Left lung (tissue), 14 donors: ENCODE measurements at places on chromosomes 13 and 19.

- DNase-seq = no peak
Observed at GRCh38 chr13:64130600-64130999, 2715.0 kb upstream of the PCDH20 start.

GRCh38 chr19:3302755-3303154, 63.6 kb upstream of the NFIC start:
- DNase-seq = no peak

DNA sequence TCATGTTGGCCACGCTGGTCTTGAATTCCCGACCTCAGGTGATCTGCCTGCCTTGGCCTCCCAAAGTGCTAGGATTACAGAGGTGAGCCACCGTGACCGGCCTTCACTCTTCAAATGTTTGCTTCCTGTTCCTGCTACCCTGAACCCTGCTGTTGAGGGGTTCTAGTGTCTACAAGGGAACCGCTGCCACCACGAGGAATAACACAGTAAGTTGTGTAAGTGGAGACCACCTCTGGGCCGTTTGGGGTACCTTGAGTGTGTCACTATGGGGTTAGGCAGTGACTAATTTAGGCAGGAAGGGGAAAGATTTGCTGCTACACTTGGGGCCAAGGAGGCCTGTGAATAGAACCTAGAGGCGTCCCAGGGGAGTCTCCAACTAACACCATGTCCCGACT, 2.2 kb upstream of the MYADM start:
- no peak for DNase-seq

GRCh38 chr13:65112531-65112941, 2117.6 kb downstream of the PCDH9 start:
- no peak for DNase-seq

DNA sequence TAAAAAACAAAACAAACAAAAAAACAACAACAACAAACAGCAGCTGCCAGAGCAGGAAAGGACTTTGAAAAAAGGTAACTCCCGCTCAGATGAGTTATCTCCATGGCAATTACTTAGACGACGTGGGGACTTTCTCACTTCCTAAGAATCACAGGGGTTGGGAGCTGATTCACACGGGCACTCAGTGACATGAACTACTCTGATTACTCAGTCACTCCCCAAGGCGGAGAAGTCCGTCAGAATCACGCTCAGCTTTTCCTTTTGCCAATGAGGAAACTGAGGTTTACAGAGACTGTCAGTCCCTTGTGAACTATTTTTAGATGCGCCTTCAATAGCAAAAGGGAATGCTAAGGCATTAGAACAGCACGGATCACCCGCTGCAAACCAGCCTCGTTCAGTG, 32.3 kb upstream of the MATK start:
- no peak for DNase-seq

- DNase-seq = peak; percentile 11
Observed at GRCh38 chr13:67147342-67148133, 82.6 kb downstream of the PCDH9 start.

DNA sequence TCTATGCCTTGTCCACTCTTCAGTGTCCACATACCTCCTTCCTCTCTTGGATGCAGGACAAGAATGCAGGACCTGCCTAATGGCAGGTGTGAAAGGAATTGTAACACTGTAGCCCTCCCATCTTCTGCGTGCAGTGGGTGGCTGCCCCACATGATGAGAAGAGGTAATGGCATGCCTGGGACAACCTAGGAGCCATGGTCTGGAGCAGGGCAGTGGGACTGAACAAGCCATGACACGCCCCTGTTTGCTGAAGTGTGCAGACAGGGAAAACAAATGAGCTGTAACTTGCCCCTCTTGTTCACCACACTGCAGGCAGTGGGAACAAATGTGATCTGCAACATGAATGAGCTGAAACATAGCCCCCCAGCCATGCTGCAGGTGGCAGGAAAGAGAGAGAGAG, 192.2 kb downstream of the PCDH17 start:
- DNase-seq = no peak

DNA sequence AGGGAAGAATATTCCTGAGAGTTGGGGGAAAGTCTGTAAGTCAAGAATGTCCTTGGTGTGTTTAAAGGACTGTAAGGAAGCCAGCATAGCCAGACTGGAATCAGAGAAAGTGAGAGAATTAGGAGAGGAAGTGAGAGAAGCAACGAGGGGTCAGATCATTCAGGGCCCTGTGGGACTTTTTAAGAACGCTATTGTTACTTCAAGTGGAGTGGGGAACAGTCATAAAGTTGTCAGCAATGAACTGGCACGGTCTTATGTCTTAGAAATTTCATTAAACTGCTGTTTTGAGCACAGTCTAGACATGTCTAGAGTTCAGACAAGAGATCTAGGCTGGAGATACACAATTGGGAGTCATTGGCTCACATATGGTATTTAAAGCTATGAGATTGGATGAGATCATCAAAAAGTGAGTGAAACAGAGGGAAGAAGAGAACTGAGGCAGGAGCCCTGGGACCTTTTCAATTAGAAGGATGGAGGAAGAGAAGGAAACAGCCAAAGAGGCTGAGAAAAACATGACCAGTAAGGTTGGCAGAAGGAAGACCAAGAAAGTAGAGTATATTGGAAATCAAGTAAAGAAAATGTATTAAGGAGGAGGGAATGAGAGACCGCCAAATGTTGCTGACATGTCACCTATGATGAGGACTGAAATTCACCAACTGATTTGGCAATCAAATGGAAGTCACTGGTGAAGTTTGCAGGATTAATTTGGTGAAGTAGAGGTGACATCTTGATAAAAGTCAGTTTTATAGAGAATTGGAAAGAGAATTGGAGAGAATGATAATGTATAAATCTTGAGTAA, 263.5 kb downstream of the GPC5 start:
- DNase-seq = no peak

- DNase-seq = no peak
Observed at GRCh38 chr13:51425410-51426042, 27.3 kb downstream of the INTS6 start.

GRCh38 chr19:44696939-44697669, 1.8 kb upstream of the CEACAM16 start:
- no peak for DNase-seq

DNA sequence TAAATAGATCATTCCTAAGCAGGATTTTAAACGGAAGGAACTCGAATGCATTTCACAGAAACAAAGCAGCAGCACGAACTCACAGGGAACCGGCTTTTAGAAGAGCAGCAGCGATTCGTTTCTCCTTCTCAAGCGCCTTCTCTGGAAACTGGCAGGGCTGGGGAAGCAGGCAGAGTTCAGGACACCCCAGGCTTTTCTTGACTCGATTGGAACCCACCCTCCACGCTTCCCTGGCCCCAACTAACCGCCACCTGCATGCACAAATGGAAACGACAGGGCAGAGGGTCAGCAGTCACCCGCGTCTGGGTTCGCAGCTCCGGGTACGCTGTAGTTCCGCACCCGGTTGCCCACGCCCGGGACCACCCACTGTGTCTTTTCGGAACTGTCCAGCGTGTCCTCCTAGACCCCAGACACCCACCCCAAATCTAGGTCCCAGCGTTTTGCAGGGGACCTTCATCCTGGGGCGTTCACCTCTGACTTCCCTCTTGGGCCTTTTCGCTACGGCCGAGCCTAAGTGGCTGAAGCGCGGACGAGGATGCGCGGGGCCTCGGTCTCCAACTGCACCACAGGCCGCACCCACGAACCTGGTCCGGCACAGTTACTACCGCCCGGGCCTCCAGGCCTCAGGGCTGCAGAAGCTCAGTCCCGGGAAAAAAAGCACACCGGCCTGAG, 500 bp downstream of the ZFP30 start:
- DNase-seq = peak; percentile 41

- no peak for DNase-seq
Observed at GRCh38 chr19:29806098-29806866, 5.5 kb upstream of the CCNE1 start.

DNA sequence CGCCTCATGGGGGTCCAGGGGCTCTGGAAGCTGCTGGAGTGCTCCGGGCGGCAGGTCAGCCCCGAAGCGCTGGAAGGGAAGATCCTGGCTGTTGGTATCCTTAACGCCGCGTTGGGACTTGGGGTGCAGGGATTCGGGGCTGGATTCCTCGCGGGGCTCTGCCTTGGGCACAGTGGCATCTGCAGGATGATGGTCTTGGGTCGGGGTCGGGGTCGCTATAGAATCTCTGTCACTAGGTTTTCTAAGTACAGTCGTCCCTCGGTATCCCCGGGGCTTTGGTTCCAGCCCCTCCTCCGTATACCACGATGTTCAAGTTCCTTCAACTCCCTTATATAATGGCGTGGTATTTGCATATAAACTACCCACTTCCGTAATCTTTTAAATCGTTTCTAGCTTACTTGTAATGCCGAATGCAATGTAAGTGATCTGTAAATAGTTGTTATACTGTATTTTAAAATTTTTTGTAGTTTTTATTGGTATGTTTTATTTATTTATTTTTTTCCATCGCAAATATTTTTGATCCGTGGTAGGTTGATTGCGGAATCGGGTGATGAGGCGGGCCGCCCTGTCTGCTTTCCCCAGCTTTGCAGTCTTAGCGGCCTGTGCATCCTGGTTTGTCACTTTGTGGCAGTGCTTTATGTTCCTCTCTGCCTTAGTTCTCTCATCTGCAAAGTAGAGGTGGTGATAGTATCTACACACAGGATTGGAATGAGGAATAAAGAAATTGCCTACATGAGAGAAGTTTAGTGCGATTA, 606 bp downstream of the ERCC5 start:
- peak; percentile 72 for DNase-seq

GRCh38 chr19:5632241-5632612, 9.3 kb downstream of the SAFB start:
- no peak for DNase-seq

DNA sequence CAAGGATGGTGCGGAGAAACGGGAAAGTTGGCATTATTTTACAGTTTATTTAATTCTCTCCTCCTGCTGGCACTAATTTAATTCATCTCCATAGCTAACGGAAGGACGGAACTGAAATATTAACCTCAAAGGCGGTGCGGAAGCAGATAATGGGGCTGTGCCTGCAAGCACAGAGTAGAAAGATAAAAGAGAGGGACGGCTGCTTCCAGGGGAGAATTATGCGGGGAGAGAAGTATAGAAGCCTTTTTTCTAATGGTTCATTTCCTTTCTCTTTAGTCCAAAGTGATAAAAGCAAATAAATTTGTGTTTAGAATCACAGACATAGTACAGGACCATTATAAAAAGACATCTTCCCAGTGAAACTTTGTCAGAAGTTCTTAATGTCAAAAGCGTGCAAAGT, 34.5 kb upstream of the UQCRFS1 start:
- DNase-seq = no peak

GRCh38 chr19:50791594-50792271, 1.5 kb downstream of the ACP4 start:
- DNase-seq = no peak

DNA sequence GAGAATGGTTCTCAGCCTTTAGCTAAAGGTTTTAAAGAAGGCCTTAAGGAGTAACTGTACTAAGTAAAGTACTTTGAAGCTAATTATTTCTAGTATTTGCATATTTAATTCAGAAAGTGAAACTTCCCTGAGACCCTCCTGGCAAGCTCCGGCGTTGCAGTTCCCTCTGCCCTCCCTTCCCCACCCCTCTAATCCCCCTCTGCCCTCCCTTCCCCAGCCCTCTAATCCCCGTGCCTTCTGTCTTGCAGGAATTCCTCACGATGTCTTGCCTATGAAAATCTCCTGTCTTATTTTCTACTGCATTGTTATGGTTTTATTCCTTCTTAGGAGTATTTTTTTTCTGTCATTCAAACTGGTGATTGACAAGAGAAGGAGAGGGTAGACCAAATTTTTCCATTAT, 236.9 kb downstream of the COL4A1 start:
- DNase-seq = no peak

GRCh38 chr19:7792281-7792680, 29.2 kb downstream of the CLEC4M start:
- no peak for DNase-seq

DNA sequence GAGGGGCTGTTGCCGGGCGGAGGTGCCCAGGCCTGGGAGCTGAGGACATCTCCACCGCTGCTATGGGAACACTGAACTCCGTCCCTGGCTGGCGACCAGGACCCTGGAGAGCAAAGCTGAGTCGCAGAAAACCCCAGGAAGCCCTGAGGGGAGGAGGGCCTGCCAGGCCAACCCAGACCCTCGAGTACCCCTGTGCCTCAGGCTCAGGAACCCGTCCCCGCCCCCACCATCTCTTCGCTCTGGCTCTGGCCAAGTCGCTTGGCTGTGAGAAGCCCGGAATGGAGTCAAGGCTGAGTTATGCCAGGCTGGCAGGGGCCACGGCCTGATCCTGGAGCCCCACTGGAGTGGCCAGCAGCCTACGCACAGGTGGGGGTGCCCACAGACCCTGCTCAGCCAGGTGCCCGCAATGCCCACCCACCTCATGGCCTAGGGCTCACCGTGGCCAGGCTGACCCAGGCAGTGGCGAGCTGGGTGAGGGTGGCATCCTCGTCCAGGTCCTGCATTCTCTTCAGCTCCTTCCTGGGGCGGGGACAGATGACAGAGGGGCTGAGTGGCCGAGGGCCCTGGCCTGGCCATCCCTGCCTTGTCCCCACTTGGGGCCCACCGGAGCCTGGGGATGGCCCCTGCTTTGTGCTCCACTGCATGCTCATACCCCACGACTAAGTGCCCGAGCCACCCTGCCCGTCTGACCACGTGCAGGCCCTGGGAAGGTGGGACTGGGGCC, 8.5 kb upstream of the CERS1 start:
- no peak for DNase-seq

GRCh38 chr19:6556043-6556449, 25.2 kb downstream of the TNFSF9 start:
- DNase-seq = no peak

GRCh38 chr13:104314926-104315535, 1248.8 kb upstream of the SLC10A2 start:
- DNase-seq = no peak

GRCh38 chr13:112842343-112842856, 126.6 kb upstream of the MCF2L start:
- DNase-seq = no peak

DNA sequence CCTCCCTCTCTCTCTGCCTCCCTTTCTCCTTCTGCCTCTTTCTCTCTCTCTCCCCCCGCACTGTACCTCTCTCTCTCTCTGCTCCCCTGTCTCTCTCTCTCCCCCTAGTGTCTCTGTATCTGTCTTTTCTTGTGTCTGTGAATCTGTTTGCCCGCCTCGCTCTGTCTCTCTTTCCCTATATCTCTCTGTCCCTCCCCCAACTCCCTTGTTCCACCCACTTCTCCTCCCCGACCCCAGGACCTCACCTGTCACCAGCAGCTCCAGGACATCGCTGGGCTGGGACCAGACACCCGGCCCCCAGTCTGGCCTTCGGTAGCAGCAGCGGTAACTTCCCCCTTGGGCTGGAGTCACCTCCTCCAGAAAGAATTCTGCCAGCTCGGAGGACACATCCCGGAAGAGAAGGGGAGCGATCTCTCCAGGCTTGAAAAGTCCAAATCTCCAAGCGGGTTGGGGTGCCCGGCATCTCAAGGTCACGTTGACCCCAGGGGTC, 3.9 kb downstream of the OSCAR start:
- no peak for DNase-seq

GRCh38 chr13:44045180-44045562, 165.5 kb downstream of the LACC1 start:
- no peak for DNase-seq

GRCh38 chr19:18291590-18292461, 10.4 kb upstream of the JUND start:
- DNase-seq = peak; percentile 88
